ENCODE measurements at places on chromosomes 16 and 17.

- DNase-seq: no peak
Observed at GRCh38 chr16:4176906-4177417, 60.7 kb upstream of the ADCY9 start.

GRCh38 chr17:59696682-59697277 lies 10.4 kb downstream of the PTRH2 start:
- DNase-seq: no peak

DNA sequence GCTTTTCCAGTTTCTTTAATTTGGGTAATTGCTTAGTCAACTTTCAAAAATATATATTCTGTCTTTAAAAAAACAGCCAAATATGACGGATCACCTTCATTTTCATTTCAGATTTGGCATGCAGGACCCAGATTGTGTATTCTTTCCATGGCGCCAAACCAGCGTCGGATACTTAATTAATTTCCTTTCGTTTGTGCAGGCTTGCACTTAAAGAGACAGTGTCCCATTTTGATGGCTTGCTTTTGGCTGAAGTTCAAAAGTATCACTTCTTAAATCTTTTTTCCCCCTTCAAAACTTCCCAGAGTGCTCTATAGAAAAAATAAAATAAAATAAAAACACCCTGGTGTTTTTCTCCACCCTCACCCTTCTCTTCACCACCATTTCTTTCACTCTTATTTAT lies 394.5 kb upstream of the SOX9 start:
- no peak for DNase-seq

GRCh38 chr16:17301593-17302135 lies 169.1 kb downstream of the XYLT1 start:
- no peak for DNase-seq

GRCh38 chr17:17180141-17180603 lies 26.0 kb downstream of the PLD6 start:
- peak; percentile 83 for DNase-seq

Measured in cerebellar nuclear complex (tissue), 1 donor.